ENCODE measurements at places on chromosomes 16 and 17.

DNA sequence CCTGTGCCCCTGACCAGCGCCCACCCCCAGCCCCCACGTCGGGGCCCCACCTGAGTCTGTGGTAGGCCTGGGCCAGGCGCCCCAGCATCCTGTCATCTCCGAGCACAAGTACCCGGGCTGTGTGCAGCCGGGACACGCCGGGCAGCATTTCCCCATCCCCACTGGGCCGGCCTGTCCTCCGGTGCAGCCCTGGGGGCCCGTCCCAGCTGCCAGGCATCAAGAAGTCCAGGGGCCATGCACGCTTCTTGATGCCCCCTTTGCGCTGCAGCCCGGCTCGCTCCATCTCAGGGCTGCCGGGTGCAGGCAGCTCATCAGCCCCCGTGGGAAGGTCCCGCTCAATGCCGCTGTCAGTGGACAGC is 29.3 kb upstream of the MFSD6L start:
- no peak for DNase-seq

DNA sequence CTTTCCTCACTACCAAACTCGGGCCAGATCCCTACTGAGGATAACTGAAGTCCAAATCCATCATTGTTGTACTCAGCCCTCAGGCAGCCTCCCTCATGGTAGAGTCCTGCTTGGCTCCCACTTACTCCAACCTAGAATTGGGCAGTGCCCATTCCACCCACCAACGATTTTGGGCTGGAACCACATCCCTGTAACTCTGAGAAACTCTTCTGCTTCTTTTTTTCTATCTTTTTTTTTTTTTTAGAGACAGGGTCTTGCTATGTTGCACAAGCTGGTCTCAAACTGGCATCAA is 1.2 kb downstream of the PRR14 start:
- DNase-seq, result no peak

- no peak for DNase-seq
Observed at GRCh38 chr17:39325528-39326240, 75.7 kb downstream of the FBXL20 start.

- no peak for DNase-seq
Observed at GRCh38 chr16:48047241-48047640, 108.6 kb downstream of the ABCC12 start.

- DNase-seq, result no peak
Observed at GRCh38 chr17:10629706-10630105, 27.4 kb downstream of the MYH3 start.

GRCh38 chr17:71334048-71334751 is 786.6 kb upstream of the SOX9 start:
- no peak for DNase-seq

- no peak for DNase-seq
Observed at GRCh38 chr17:46862949-46863348, 11.6 kb downstream of the WNT9B start.

DNA sequence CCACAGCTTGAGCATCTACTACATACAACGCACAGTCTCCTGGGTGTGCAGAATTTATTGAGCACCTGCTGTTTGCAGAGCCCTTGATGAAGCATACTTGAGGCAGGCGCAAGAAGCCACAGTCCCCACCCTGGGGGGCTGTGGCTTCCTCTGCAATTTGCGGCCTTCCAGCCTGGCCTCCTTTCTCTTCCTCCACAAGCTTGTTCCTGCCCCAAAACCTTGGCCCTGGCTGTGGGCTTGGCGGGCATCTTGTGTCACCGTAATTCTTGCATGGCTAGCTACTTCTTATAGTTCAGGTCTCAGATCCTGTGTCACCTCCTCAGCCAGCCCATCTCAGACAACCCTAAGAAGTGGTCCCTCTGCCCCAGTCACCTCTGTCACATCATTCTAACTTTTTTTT is 43.9 kb upstream of the POLR3E start:
- DNase-seq, result no peak

- DNase-seq, result peak; percentile 38
Observed at GRCh38 chr17:63699638-63700527, at the start of gene LIMD2. Gene LIMD2 (minus strand): TSS chr17:63700125. CDS start chr17:63699298, 827 bp downstream.

GRCh38 chr17:82231562-82232321 is 2.9 kb downstream of the SLC16A3 start:
- peak; percentile 69 for DNase-seq

- no peak for DNase-seq
Observed at GRCh38 chr16:60077861-60078260, 1343.7 kb upstream of the GOT2 start.

DNA sequence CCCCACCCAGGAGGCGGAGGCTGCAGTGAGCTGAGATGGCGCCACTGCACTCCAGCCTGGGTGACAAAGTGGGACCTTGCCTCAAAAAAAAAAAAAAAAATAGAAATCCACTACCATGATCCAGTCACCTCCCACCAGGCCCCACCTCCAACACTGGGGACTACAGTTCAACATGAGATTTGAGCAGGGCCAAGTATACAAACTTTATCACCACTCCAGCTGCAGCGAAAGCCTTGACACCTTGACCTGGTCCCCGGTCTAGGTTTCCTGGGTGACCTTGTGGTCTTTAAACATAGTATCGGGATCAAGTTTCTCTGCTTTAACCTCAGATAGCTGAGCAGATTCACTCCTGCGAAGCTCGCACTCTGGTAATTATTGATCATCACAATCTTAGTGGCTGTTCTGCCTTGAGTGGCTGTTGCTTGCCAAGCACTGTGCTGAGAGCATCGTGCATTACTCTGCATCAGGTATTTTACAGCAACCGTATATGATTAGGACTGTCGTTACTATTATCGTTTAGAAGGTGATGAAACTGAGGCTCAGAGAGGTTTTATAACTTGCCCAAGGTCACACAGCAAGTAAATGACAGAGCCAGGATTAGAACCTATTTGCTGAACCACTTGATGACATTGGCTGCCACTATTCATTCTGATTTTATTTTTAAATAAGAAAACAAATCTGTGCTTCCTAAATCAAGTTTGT is 50.3 kb upstream of the MEAK7 start:
- no peak for DNase-seq

DNA sequence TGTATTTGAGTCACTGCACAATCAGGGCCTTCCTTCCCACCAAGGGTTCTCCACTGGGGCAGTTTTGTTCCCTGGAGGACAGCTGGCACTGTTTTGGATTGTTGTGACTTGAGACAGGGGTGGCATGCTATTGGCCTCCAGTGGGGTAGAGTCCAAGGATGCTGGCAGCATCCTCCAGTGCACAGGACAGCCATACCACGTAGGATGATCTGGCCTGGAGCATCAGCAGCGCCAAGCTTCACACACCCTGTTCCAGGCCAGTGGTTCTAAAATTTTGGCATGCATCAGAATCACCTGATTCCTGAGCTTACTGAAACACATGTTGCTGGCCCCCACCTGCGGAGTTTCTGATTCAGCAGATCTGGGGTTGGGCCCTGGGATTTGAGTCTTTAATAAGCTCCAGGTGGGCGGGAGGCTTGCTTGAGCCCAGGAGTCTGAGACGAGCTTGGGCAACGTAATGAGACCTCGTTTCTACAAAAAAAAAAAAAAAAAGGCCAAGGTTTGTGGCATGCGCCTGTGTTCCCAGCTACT is 83.2 kb downstream of the MGAT5B start:
- DNase-seq, result peak; percentile 11

GRCh38 chr16:10776280-10776679 is 32.6 kb downstream of the NUBP1 start:
- DNase-seq, result no peak

- DNase-seq, result no peak
Observed at GRCh38 chr16:62137996-62138395, 101.8 kb upstream of the CDH8 start.

DNA sequence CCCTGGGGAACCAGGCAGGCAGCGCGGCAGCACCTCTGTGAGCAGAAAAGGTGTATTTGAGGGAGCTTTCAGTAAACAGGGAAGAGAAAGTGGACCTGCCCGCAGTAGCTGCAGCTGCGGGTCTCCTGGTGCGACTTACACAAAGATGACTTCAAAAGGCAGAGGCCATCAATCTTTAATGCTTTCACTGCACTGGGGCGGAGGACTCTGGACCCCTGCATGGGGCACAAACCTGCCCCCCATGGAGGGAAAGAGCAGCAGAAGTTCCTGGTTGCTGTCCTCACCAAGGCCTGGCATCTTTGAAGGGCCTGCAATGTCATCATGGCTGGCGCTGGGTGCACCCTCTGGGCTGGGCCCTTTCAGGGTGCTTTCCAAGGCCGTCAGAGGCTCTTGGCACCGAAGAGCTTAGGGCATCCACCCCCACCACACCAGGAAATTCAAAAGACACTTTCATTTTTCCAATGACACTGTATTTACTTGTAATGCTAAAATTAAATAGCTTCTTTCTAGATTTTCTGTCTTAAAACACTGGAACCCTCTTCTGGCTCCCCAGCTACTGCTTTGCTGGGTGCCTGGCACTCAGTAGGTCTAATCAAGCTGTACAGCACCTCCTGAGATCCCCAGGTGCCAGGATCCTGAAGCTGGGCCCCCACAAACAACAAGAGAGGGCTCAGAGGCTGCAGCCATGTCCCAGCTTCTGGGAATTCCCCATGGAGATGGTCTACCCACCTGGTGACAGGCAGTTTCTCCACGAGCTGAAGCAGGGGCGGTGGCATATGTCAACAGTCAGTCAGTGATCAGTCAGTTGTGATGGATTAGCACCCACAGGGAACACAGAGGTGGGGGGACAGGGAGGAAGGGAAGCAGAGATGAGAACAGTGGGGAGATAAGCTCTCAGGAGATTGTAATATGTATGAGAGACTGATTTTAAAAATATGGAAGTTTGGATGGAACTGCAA is 2.1 kb upstream of the CACNG1 start:
- no peak for DNase-seq

DNA sequence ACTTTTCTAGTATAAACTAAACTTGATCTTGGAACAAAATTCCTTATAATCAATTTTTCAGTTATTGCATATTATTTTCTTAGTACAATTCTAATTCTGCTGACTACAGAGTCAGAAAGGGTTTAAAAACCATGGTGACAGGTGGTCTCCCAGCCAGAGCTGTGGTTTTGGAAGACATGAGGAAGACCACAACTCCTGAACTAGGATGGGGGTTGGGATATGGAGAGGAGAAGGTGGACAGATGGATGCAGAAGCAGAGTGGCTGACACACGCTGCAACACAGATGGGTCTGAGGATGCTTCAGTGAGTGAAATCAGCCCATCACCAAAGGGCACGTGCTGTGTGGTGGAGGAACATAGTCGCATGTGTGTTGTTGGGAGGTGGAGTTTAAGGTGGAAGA is 187.7 kb downstream of the LGALS9B start:
- no peak for DNase-seq

DNA sequence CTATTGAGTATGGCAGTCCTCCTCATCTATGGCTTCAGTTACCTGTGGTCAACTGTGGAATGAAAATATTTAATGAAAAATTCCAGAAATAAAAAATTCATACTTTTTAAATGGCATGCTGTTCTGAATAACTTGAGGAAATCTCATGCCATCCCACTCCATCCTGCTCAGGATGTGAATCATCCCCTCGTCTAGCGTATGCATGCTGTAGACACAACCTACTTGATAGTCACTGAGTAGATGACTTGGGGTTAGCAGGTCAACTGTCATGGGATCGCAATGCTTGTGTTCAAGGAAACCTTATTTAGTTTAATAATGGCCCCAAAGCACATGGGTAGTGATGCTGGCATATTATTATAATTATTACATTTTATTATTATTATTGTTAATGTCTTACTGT is 4.8 kb upstream of the VAC14 start:
- DNase-seq, result no peak

DNA sequence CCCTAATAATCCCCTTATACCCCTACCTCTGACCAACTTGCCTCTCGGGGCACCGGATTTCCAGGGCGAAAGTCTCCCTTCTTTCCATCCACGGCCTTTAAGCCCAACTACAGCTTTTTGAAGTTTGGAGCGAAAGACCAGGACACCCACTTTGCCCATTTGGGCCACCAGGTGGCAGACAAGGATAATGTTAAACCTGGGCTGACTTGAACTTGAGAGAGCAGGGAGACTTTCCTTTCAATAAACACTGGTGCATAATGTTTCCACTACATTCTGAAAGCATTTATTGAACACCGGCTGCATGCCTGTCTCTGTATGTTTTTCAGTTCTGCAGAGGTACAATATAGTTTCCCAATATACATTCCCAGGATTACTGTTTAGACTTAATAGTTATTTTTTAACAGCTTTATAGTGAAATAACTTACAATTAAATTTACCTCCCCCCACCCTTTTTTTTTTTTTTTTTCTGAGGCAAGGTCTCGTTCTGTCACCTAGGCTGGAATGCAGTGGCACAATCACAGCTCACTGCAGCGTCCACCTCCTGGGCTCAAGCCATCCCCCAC is 6.9 kb upstream of the CES3 start:
- DNase-seq, result peak; percentile 86

- DNase-seq, result no peak
Observed at GRCh38 chr17:77824780-77825280, 133.7 kb upstream of the TNRC6C start.

GRCh38 chr17:56599566-56599965 is 6.1 kb downstream of the NOG start:
- no peak for DNase-seq

- DNase-seq, result peak; percentile 89
Observed at GRCh38 chr17:15456972-15457722, 10.3 kb downstream of the CDRT4 start.

- no peak for DNase-seq
Observed at GRCh38 chr16:1846416-1846815, 19.4 kb downstream of the FAHD1 start.

- DNase-seq, result no peak
Observed at GRCh38 chr17:61366076-61366714, 33.4 kb upstream of the TBX2 start.

GRCh38 chr16:80807906-80808305 is 3.5 kb upstream of the CDYL2 start:
- no peak for DNase-seq

DNA sequence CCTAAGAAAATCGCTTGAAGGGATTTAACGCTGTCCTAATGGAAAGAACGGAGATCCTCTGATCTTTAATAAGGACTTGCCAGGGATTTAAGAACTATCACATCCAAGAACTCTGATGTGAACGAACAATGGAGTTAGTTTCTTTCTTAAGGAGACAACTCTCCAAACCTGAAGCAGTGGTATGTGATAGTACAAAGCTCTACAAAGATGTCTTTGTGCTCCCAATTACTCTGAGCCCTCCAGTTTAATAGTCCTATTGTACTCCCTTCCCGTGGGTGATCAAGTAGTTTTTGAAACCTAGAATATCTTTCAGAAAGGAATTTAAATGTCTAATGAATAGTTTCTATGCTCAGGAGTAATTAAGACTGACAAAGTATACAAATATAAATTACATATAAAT is 123.8 kb downstream of the FTO start:
- no peak for DNase-seq

GRCh38 chr17:73323409-73324159 is 11.8 kb upstream of the CDC42EP4 start:
- no peak for DNase-seq

- DNase-seq, result no peak
Observed at GRCh38 chr17:63440127-63440769, 5.9 kb downstream of the CYB561 start.

All from thyroid gland (tissue), 4 donors.